ENCODE measurements at places on chromosomes 7 and 10. TPM values are rescaled to one million over a fixed set of nuclear protein-coding genes. Genes with fewer than 3 reads are reported as not detected.

The CDNF gene
- 0.86 TPM for total RNA-seq

The CALML5 gene
- not detected for total RNA-seq

The OPN4 gene
- not detected for total RNA-seq

The HTR7 gene
- 0.39 TPM for total RNA-seq

The HMX2 gene
- total RNA-seq: not detected

Data from A549 treated with dexamethasone at 1 μM for 4 hours (cell line).